ENCODE measurements at places on chromosomes 13 and 19.

- no peak for DNase-seq
These were observed 53.4 kb downstream of the FLT3 start for GRCh38 chr13:28046981-28047380.

- peak; percentile 33 for DNase-seq
These were observed 12.0 kb downstream of the KHSRP start for GRCh38 chr19:6412447-6413091.

DNA sequence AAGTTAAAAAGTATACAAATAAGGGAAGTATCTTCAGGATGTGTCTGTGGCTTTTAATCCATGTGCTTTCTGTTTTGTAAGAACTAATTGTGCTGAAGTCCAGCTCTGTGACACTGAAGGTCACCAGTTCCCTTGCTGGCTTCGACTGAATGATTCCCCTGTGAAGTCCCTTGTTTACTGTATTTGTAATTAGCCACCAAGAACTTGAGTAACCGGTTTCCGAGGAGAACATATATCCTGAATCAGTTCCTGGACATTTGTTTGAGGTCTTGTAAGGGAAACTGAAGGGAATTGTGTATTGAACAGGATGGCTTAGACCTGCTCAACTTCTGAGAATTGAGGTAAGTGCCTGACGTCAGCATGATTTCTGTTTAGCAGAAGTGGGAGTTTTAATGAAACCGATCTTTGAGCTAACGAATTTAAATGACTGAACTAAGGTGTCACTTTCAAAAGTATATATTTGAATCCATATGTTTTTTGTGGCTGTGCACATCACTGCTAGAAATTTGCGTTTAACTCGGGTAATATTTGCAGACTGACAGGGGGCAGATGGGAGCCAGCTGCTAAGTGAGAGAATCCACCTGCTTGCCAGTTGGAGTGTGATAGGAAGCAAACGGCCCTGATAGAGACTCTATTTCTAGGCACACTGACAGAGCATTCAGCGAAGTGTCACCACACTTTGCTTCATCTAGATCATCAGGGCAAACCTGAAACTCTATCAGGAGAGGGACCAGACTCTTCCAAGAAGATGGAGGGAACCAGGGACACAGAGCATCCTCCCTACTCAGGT lies 530.0 kb downstream of the RFC3 start:
- DNase-seq, result no peak

- DNase-seq, result no peak
These were observed 35.4 kb upstream of the MAP3K10 start for GRCh38 chr19:40155749-40156265.

DNA sequence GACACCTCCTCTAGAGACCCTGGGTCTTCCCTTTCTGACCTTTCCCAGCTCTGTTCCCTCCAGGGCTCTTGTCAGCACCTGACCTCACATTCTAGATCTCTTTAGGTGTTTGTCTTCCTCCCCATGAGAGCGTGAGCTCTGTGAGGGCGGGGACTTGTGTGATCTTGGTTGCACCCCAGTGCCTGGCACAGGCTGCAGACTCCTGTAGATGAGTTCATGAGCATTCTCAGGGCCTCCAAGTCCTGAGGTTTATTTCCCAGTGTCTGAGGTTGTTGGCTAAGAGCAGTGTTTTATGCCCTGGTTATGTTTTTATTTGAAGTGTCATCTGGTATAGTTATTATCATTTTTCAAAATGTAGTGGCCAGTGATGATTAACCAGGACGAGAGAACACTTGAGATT lies 596 bp downstream of the CEACAM4 start:
- no peak for DNase-seq

DNA sequence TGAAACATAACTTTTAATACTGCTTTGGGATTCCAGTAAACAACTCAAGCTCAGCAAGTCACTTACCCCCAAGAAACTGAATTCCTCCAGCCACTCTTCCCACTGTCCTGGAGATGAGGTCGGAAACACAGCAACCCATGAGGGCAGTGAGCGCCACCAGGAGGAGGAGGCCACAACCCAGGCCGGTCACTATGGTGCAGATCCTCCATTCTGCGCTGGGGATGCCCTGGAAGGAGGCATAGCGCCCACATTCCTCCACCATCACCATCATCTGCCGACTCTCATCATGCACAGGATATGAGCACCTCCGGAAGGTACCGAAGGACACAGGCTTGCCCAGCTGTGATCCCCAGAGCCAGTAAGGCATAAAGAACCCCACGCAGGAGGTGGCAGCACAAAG lies 2.2 kb downstream of the LHFPL6 start:
- no peak for DNase-seq

DNA sequence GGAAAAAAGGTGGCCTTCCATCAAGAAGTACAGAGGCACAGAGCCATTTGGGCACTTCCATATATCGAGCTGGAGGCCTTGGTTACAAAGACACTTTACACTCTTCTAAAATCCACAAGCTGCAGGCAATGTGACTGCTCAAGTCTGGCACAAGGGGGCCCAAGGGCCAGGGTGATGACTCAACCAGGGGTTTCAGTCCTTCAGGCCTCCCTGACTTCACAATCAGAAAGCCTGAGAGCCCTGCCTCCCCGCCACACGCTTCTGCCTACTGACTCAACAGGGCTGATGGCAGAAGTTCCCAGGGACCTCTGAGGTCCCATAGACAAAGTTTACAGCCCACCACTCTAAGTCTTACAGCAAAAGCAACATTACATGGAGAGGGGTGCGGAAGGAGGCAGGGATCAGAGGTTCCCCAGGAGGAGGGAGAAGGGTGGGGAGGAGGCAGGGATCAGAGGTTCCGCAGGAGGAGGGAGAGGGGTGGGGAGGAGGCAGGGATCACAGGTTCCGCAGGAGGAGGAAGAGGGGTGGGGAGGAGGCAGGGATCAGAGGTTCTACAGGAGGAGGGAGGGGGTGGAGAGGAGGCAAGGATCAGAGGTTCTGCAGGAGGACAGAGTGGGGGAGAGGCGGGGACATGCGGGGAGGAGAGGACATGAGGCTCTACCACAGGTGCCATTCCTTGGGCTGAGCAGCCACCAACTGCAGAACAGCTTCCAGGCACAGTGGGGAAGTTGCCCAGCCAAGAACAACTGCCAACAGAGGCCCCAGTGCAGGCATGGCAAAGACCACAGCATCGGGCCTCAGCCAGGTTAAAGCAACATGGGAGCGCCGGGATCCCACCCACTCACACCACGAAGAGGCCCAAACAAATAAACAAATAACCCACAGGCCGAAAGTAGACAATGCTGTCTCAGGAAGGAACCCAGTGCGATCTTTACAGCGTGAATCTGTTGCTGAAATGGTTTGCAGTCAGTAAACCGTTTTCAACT lies 52.0 kb downstream of the SLC7A1 start:
- DNase-seq, result peak; percentile 57

DNA sequence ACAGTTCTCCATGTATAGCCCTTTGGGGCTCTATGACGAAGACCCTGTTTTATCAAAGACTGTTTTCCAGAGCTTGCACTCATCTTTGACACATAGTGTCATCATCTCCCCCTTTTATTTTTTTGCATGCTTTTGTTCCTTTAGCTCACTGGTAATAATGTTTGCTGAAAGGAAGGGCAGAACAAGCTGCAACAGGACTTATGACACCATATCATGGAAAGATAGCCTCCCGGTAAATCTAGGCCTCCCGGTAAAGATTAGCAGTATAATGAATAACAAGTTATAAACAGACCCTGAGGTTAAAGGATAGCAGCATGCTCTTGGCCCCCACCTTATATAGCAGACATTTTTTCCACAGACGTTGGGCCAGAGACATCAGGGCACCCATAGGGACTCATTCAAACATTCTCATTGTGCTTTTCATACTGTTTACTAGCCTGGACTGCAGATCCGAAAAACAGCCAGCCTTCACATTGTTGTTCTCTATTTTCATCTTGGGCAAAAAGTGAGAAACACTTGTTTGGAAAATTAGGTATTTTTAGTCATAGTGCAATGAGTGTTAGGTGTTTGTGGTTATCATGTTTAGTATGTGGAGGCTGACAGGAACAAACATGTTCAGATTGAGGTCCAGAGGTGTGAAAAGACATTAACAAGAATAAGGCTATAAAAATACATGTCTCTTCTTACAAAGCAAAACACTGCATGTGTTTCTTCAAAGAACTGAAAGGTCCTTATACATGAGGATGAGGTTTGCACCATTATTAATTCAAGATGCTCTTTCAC lies 136.9 kb upstream of the SPRY2 start:
- DNase-seq, result no peak

DNA sequence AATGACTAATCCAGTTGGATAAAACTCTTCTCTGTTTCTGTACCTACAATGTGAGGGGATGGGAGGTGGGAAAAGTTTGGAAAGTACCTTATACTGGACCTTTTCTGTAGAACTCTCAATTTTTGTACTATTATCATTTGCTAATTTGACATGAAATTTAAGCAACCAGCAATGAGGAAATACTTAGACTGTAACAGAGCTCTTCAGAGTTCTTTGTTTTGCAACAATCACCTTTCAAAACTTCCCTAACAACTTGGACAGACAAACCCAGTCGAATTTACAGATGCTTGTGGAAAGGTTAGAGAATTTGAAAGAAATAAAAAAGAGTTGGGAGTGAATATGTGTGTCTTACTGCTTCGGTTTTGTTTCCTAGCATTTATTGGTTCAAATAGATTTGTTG lies 16.8 kb downstream of the KBTBD7 start:
- DNase-seq, result no peak

- no peak for DNase-seq
These were observed 12.7 kb upstream of the TNFSF14 start for GRCh38 chr19:6682607-6683128.

GRCh38 chr19:41159881-41160280 lies 33.1 kb upstream of the CYP2S1 start:
- DNase-seq, result no peak

- DNase-seq, result no peak
These were observed 939.0 kb upstream of the SLITRK1 start for GRCh38 chr13:84821261-84821660.

GRCh38 chr19:22526661-22527272 lies 104.6 kb upstream of the ZNF98 start:
- DNase-seq, result no peak

GRCh38 chr13:93265800-93266199 lies 39.2 kb downstream of the GPC6 start:
- DNase-seq, result no peak

- peak; percentile 76 for DNase-seq
These were observed 4.5 kb upstream of the IL12RB1 start for GRCh38 chr19:18091217-18091608.

DNA sequence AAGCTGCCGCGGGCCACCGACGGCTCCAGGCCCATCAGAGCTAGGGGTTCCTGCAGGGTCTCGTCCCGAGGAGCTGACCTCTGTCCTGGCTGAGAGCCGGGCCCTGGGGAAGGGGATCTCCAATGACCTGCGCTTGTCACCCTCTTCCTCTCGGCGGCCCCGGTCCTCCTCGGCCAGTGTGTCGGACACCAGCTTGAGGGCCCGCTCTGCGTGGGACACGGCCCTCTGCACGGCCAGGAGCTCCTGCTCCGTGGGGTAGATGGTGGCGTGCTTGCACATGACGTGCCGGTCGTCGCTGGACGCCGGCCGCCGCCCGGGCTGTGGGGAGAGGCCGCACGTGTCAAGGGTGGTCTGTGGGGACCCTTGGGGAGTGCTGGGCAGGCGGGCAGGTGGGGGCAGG lies 32.7 kb upstream of the MATK start:
- no peak for DNase-seq

GRCh38 chr19:12938779-12939601 lies 581 bp downstream of the CALR start:
- no peak for DNase-seq

GRCh38 chr13:69604698-69605097 lies 502.9 kb upstream of the ATXN8OS start:
- no peak for DNase-seq

DNA sequence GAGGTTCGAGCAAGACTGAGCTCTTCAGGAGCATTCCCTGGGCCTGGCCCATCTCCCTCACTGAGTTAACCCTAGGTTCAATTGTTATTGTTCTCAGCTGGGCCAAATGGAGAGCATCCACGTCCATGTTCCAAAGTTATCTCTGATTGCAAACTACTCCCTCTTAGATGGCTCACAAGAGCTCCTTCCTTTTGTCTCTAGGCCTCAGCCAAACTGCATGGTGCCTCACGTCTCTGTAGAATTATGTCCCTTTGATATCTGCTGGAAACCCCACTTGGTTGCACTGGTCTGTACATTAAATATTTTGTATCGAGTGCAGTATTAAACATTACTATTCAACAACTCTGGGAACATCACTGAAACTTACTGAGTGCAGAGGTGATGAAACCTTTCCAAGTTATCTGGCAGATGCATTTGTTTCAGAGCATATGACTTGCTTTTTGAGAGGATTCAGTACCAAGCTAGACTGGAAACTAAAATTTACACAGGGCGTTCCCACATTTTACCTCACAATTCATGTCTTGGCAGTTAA lies 38.1 kb downstream of the DOCK9 start:
- no peak for DNase-seq

DNA sequence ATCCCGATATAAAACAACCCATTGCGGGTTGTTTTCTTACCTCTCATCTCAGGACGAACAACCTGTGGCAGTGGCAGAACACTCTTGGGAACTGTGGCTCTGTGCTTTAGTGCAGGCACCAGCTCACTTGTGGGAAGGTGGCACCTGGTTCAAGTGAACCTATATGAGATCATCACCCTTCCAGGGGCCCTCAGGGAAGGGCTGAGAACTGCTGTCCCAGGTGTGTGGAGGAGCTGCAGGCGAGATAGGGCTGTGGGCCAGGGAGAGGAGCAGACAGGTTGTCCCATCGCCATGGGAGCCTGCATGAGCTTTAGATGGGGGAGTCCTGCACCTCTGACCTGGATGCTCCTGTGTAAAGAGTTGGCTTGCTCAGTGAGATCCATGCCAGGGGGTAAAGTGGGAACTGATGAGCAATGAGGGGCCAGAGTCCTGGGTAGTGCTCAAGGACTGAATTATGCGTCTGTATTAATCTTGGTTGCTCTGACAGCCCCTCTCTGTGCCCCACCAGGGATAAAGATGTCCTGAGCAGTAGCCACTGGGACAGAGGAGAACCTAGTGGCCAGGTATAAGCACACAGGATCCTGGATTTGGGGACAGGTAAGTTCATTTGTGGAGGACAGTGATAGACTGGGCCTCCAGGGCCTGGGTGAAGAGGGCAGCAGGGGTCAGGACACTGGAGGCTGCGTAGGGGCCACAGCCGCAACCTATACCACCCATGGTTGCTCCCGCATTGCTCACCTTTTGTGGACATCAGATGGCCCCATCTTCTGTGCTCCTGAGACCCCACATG lies 8.7 kb downstream of the CEACAM4 start:
- DNase-seq, result no peak

GRCh38 chr13:45522571-45522970 lies 57.8 kb downstream of the COG3 start:
- DNase-seq, result no peak

GRCh38 chr13:105139380-105140285 lies 1395.8 kb downstream of the EFNB2 start:
- peak; percentile 29 for DNase-seq

GRCh38 chr13:91817250-91817649 lies 418.8 kb downstream of the GPC5 start:
- no peak for DNase-seq

DNA sequence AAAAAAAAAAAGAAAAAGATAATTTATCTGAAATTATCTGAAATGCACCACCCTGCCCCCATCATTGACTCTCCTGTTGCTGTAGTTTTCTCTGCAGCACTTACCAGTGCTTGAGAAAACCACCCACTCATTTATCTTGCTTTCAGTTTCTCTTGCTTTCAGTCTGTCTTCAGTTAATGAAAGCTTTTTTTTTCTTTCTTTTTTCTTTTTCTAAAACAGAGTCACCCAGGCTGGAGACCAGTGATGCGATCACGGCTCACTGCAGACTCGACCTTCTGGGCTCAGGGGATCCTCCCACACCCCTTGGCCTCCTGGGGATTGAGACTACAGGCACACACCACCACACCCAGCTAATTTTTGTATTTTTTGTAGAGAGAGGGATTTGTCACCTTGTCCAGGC lies 4.3 kb upstream of the ACP5 start:
- peak; percentile 37 for DNase-seq

GRCh38 chr19:51480590-51480989 lies 2.3 kb downstream of the CEACAM18 start:
- no peak for DNase-seq

All from stimulated activated CD4-positive, alpha-beta T cell treated with anti-CD3 and anti-CD28 coated beads, TNF-alpha, amount 100 ng/mL, for 48 hours (primary cell).